ENCODE measurements at places on chromosomes 2 and 18.

GRCh38 chr2:104786821-104787220 lies 67.1 kb upstream of the POU3F3 start:
- DNase-seq = no peak

- DNase-seq = no peak
Observed at GRCh38 chr2:72159211-72159993, 11.7 kb upstream of the CYP26B1 start.

DNA sequence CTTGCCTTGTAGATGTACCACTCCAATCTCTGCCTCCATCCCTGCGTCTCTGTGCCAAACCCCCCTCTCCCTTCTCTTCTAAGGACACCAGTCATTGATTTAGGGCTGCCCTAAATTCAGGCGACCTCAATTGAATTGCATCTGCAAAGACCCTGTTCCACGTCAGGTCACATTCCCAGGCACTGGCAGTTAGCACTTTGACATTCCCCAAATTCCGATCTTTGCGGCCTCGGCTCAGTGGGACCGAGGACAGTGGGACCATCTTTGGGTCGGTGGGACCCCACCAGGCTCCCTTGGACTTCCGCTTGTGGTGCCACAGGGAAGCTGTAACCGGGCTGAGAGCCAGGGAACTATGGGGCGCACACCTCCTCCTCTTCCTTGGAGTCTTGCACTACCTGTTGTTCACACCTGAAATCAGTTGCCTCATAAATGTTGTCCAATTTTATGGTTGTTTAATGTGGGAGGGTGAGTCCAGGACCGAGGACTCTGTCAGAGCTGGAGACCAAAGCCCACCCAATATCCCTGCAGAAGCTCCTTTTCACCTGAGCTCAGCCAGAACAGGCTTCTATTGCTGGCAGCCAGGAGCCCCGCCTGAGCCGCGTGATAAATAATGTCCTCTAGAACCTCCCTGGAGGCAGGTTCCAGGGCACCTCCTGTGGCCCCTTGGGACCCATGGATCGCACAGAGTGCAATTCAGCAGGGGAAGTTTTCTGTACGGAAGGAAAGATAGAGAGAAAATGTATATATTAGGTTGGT lies 271.6 kb downstream of the EIPR1 start:
- DNase-seq = no peak

GRCh38 chr18:47531717-47532116 lies 280.3 kb upstream of the SKOR2 start:
- no peak for DNase-seq

DNA sequence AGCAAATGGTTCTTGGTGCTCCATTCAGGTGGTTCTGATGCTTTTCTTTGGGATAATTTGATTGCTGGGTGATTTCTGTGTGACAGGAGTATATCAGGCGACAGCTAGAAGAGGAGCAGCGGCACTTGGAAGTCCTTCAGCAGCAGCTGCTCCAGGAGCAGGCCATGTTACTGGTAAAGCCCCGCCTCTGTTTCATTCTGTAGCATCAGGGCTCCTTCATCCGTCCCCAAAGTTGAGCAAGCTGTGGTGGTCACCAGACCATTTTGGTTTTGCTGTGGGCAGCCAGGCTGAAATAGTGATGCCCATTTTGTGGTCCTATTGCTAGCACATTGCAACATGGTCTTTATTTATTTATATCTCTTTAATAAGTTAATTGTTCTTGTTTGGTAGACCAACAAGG lies 132.8 kb upstream of the IL1R2 start:
- no peak for DNase-seq

- no peak for DNase-seq
Observed at GRCh38 chr2:241859017-241859435, 332 bp upstream of the PDCD1 start.

GRCh38 chr18:61198486-61198885 lies 134.7 kb upstream of the CDH20 start:
- DNase-seq = no peak

DNA sequence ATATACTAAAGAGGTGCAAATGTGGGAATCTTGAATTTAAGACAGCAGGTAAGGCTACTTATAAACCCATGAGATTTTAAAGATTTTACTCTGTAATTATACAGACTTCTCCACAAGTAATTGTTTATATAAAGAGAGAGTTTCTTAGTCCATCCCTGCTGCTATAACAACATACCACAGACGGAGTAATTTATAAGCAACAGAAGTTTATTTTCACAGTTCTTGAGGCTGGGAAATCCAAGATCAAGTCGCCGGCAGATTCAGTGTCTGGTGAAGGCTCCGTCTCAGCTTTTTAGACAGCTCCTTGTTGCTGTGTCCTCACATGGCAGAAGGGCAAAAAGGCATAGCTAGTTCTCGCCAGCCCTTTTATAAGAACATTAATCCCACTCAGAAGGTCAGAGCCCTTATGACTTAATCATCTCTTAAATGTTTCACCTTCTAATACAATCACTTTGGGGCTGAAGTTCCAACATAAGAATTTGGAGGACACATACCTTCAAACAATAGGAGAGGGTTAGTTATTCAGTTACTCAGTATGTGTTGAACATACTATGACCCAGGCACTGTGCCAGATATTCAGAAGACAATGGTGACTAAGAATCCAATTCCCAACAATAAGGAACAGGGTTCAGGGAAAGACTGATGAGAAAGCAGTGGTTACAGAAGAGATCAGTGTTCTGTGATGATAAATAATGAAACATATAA lies 466.0 kb downstream of the RIT2 start:
- DNase-seq = no peak

GRCh38 chr2:207328944-207329386 lies 163.2 kb upstream of the KLF7 start:
- no peak for DNase-seq

- no peak for DNase-seq
Observed at GRCh38 chr2:62724106-62724505, 18.6 kb downstream of the EHBP1 start.

GRCh38 chr2:10067881-10068280 lies 12.3 kb downstream of the CYS1 start:
- DNase-seq = no peak

- no peak for DNase-seq
Observed at GRCh38 chr18:64019922-64020756, 50.3 kb downstream of the SERPINB8 start.

GRCh38 chr2:57448816-57449215 lies 597.8 kb upstream of the VRK2 start:
- DNase-seq = no peak

DNA sequence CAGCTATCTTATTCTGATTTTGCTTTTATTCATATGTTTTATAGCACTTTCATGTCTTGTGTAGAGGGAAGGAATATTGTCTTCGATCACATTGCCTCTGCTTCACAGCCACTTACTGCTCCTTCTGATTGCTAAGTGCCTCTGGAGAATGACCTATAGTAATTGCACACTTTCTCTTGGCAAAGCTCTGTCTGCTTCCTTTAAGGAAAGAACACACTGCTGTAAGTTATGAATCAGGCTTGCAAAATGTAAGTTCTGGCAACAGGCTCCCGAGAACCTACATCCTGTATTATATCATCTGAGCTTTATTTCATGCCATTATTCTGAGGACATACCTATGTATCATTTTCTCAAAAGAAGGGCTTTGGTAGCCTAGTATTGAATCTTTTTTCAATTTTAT lies 170.7 kb downstream of the ZNF804A start:
- no peak for DNase-seq

GRCh38 chr2:415986-416610 lies 128.2 kb upstream of the ALKAL2 start:
- no peak for DNase-seq

DNA sequence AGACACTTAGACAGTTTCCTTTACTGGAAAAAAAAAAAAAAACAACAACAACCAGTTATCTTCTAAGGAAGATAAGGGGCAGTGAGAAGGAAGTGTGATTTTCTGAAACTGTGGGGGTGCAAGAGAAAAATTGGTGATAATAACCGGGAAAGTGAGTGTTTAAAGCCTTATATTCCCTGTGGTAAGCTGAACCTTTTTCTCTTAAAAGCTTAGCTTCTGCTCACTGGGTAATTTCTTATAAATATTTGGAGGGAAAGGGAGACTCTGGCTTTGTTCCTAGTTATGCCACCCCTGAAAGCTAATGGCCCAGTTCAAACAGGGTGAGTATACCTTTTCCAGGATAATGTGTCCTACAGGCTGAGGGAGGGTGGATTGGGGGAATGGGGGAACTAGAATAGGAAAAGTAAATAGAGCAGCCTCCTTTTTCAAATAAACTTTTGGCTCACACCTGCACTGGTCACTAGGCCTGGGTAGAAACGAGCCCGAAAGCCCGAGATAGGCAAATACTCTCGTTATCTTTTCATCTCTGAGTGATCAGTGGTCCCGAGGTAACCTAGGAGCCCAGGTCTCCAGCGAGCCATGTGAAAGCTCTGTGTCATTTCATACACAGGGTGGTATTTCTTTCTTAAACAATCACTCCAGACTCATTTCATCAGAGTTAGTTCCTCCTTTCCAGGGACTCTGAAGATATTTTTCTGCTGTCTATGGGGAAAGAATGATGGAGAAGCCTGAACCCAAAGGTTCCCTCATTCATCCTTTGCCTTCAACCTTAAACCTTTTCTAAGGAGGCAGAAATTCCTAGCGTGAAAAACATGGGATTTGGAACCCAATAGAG lies 15.5 kb upstream of the SRBD1 start:
- no peak for DNase-seq

DNA sequence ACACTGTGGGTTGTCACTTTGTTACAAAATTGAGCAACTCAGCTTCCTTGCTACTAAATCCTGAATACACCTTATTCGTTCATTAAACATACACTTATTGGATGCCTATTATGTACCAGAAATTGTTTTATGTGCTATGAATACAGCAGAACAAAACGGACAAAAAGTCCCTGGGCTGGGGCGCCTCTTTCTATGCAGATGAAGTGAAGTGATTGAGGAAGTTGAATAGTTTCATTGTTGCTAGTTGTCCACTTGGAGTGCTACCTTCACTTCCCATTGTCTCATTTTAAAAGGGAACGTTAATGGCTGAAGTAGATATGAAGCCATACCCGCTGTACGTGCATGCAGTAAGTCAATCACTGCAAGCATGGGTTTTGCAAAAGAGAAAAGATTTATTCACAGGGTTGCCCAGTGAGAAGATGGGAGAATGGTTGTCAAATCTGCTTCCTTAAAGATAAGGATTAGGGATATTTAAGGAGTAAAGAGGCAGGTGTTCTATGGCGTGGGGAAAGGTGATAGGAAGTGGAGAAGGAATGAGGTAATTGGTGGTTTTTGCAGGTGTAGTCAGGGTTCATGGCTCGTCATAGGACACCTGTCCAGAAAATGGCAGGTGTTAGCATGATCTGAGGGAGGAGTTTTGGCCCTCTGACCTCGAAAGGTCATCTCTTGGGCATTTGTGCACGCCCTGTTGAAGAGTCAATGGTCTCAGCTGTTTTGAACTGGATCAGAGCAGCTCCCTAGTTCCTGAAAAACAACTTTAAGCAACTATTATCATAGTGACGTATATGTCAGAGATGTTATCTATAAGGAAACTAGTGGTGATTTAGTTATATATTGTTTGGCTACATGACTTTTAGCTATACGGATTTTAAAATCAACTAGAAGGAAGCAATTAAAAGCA lies 23.5 kb downstream of the TRPM8 start:
- no peak for DNase-seq

DNA sequence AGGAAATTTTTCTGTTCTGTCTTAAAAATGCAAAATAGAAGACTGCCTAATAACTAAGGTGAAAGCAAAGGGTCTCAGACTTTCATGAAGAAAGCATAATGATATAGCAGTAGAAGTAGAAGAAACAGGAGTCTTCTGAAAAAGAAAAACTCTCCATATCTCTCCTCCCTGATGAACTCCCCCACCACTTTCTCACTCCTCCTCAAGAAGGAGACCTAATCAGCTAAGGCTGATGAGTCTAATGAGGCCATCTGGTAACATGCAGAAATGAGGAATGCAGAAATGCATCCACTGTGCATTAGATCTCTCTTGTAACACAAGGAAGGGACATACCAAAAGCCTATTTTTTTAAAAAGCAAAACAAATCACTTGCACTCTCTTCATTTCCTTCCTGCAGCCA lies 273.7 kb upstream of the UBE2E3 start:
- no peak for DNase-seq

DNA sequence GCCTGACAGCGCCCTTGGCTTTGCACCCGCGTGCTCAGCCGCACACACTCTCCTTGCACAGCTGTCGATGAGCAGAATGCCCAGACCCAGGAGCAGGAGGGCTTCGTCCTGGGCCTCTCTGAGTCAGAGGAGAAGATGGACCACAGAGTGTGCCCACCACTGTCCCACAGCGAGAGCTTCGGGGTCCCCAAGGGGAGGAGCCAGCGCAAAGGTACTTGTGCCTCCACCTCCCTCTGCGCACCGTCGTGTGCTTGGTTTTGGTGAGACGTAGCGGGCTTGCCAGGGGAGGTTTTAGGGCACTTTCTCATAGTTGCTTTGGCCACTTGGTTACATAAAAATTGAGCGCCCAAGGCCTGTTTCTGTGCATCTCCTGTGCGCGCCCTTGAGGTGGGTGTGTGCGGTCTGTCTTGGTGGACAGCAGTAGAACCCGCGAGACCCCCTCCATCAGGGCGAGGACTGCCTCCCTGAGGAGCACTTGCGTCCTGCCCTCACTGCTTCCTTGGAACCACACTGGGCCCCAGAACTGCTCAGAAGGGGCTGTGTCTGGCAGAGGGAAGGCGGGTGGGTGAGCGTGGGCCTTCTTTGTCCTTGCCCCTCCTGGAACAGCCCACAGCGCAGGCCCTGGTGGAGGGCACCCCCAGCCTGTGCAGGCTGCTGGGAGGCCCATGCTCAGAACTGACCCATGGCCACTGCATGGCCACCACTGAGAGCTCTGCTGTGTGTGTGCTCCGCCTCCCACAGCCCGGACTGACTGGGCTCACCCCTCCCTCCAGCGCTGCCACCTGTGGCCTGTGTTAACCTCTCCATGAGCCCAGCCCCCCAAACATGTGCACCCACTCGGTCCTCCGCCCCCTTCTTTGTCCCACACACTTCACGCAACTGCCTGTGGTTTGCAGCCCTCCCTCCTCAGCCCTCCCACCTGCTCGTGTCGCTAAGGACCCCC lies 95.9 kb downstream of the DGKD start:
- no peak for DNase-seq

DNA sequence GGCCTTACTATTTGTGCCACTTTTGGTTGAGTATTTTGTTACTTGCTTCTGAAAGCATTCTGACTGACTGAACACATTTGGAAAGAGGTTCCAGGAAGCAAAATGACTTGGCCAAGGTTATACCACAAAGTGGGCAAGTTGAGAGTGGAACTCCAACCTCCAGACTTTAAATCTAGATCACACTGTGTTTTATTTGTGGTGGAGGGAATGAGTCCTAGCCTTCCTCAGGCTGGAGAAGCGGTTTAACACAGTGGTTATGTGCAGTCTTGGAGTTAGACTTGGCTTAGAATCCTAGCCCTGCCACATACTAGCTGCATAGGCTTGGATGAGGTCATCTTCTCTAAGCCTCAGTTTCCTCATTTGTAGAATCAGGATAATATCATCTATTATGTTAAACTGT lies 33.4 kb downstream of the PLEKHM3 start:
- no peak for DNase-seq

GRCh38 chr18:21489919-21490495 lies 110.5 kb downstream of the ESCO1 start:
- DNase-seq = no peak

- DNase-seq = no peak
Observed at GRCh38 chr2:101546376-101547058, 71.6 kb upstream of the RFX8 start.

GRCh38 chr2:239692362-239692851 lies 291.6 kb upstream of the HDAC4 start:
- DNase-seq = no peak
